ENCODE measurements at places on chromosomes 6 and 20.
A peak's percentile ranks its signal among the peaks of the same experiment; 100 is the strongest.

DNA sequence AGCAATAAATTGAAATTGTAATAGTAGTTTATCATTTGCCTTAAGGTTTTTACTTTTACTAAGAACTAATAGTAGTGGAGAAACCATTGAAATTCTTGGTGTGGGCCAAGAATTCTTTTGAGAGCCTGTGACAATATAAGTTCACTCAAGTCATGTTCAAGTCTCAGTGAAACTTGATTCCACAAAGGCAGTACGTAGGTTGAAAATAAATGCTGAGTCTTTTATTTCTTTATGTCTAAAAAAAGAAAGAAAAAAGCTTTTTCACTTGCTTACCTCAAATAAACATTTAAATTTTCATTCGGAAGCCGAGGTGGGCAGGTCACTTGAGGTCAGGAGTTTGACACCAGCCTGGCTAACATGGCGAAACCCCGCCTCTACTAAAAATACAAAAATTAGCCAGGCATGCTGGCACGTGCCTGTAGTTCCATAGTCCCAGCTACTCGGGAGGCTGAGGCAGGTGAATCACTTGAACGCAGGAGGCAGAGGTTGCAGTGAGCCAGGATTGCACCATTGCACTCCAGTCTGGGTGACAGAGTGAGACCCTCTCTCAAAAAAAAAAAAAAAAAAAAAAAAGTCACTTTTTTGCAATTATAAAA lies 57.8 kb upstream of the NELFCD start:
- no peak for DNase-seq

- DNase-seq, result no peak
Measured at GRCh38 chr6:109342506-109342905, 39.8 kb downstream of the CD164 start.

DNA sequence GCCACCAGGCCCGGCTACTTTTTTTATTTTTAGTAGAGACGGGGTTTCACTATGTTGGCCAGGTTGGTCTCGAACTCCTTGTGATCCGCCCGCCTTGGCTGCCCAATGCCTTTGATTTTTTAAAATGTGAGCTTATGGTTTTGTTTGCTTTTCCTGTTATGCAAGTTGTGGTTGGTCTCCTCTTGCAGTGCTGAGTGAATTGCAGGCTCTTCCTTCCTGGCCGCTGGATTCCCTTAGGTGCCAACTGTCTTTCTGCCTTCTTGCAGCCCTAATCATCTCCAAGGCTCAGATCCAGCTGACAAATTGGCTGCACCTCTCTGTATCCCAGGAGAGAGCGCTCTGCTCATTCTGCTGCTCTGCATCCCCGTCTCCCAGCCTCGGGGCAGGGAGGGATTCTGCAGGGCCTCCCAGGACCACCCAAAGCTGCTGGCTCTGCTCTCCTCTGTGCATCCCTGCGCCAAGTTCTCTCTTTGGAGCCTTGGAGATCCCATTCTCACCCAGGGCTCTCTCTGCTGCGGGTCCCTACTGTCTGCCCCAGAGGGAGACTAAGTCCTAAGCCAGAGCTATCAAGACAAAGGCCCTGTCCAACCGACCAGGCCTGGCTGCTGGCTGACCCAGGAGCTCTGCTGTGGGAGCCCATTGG lies 14.1 kb upstream of the EMILIN3 start:
- DNase-seq, result no peak

GRCh38 chr6:138374230-138374629 lies 3.5 kb upstream of the SMIM28 start:
- DNase-seq, result no peak

DNA sequence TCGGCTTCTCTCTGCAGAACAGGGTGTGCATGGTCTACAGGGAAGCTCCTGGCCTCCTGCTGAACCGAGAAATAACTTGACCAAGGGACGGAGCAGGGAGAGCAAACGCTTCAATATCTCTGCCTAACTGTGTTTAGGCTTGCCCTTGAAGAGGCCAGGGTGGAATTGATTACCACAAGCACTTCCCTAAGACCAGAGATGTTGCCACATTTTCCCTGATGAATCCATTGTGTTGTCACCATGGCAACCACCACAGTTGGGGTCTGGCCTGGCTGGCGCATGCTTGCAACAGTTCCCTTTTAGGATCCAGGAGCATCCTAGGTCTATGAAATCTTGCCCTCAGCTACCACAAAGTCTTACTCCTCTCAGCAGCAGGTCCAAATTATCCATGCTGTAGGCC lies 213.5 kb upstream of the SULF2 start:
- DNase-seq, result no peak

GRCh38 chr20:39381595-39381994 lies 419.5 kb downstream of the DHX35 start:
- DNase-seq, result no peak

DNA sequence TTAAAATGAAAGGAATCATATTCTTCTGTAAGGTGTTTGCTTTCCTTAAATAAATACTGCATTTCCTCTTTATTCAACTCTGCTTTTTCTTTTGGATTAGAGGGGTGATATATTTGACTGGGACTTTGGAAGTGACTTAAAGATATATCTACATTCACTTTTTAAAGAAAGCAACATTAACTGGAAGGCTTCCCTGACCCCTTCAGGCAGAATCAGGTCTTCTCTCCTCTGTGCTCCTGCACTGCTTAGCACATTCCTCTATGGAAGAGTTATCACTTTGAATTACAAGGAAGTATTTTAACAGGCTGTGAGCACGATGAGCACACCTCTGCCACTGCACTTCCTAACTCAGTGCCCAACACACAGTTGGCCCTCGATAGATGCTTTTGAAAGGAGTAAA lies 59.2 kb upstream of the POU3F2 start:
- no peak for DNase-seq

DNA sequence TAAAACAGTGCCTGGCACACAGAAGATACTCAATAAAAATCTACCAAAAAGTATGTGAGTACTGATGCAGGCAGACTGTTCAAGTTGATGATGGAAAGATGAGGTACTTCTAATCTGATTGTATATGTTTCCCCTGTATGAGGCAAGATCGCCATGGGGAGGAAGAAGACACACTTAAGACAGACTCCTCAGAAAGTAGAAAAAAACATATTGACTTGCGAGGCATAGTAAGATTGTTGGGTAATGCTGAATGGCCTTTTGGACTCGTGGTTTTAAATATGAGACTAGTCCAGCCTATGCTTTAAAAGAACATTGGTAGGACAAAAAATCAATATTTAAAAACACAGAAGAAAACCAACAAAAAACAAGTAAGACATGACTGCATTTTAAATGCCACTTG lies 72.6 kb downstream of the SHPRH start:
- no peak for DNase-seq

GRCh38 chr20:22688485-22688884 lies 104.1 kb upstream of the FOXA2 start:
- no peak for DNase-seq

GRCh38 chr20:31543966-31544598 lies 29.8 kb downstream of the HM13 start:
- no peak for DNase-seq

DNA sequence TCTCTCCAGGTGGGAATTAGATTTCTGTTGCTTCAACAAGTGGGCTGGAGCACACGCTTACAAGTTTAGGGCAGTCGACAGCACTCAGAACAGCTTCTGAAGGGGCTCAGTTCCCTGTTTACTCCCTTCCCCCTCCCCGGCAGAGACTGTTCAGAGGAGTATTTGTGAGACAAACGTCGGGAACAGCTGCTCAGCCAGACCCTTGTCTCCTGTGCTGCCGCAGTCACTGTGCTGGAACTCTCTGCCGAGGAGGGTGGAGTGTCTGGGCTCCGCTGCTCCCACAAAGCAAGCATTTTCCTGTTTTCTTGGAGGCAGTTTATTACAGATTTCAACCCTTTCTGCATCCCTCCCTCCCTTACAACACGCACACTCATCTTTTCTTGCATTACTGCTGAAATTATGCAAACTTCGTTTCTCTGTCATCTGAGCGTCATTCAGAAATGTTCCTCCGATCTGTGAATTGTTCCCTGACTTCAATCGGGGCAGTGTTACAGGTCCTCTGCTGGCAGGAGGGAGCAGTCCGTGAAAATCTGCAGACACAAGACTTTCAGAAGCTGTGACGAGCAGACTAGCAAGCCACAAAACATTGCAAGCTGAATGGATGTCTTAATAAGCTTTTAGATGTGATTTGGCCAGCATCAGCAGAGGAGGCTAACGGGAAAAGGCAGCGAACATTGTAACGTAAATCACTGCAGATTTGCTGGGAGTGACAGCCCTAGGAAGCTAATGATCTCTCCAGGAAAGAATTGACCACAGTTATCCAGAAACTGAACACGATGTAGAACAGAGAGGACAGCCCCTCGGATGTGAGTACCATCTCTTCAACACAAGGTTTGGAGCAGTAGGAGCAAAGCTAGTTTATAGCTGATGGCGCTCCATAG lies 76.2 kb downstream of the LYRM2 start:
- DNase-seq, result no peak

DNA sequence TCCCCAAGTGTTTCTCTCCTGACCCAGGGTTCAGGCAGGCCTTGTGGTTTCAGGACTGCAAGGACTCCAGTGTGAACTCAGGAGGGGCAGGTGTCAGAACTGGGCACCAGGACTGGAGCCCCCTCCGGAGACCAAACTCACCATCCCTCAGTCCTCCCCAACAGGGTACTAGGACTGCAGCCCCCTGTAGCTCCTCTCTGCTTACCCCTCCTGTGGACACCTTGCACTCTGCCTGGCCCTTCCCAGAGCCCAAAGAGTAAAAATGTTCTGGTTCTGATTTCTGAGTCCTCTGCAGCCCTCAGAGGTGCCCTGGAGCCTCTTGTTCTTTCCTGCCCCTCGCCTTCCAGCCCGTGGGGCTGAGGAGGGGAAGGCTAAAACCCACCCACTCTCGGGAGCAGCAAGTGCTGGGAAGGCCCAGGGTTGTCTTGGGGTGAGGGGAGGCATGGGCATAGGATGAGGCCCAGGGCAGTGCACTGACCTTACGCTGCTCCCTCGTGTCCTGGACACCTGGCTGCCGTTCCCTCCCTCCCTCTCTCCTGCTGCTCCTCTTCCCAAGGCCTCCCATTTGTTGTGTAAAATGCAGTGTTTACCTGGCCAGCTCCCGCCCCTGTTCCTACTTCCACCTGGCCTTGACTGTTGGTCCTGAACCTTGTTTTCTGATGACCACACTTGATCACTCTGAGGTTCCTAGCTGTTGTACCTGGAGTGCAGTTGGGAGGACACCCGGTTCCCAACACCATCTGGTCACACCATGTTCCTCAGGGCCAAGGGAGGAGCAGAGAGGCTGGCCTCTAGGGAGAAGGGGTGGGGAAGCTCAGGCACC lies 9.9 kb downstream of the CNPY3 start:
- no peak for DNase-seq

- DNase-seq, result no peak
Measured at GRCh38 chr6:150252714-150253444, 110.0 kb downstream of the PPP1R14C start.

DNA sequence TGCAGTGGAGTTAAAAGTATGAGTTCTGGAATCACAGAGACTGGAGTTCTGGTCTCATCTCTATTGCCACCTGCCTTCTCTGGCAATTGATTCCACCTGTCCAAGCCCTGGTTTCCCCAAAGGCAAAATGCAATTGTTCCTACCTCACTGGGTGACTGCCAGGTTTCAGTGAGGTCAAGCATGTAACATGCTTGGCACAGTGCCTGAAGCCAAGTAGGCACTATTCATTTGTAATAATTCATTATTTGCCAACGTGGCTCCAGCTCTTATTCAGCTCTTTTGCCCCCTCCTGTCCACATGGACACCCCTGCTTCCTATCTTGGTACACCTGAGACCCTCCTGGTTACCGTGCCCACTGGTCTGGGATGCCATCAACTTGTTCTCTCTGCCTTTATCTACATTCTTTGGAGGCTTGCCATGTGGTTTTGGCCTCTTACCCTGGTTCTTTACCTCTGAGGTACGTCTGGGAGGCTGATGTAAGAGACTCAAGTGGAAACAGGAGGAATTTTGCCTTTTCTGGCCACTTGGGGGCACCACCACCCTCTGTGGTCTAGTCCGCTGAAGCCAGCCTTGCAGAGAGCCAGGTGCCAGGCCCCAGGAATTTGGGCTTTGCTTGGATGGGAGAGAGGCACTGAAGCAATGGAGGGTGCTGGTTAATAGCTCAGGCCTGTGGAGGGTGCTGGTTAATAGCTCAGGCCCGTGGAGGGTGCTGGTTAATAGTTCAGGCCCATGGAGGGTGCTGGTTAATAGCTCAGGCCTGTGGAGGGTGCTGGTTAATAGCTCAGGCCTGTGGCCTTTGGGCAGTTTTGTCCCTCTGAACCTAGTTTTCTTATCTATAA lies 1.7 kb downstream of the KCNK15 start:
- DNase-seq, result peak; percentile 73

GRCh38 chr6:111536910-111537527 lies 54.0 kb upstream of the REV3L start:
- no peak for DNase-seq

GRCh38 chr6:2655844-2656433 lies 94.8 kb downstream of the MYLK4 start:
- DNase-seq, result no peak

DNA sequence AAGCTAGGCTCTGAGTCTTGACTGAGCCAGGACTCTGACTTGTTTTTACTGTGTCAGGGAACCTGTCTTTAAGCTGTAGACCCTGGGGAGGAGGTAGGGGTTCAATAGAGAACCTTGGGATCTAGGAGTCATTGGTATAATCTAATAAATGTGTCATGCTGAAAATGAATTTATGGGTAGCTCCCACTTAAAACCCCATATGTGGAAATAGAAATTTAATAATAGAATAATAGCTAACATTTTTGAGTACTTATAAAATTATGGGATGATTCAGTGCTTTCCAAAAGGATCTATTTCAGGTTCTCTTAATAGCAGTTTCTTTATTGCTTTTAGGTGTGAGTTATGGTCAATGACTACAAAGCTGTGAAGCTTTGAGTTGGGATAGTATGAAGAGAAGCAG lies 41.7 kb downstream of the CTNNBL1 start:
- no peak for DNase-seq

- no peak for DNase-seq
Measured at GRCh38 chr20:61982951-61983315, 82.7 kb downstream of the TAF4 start.

DNA sequence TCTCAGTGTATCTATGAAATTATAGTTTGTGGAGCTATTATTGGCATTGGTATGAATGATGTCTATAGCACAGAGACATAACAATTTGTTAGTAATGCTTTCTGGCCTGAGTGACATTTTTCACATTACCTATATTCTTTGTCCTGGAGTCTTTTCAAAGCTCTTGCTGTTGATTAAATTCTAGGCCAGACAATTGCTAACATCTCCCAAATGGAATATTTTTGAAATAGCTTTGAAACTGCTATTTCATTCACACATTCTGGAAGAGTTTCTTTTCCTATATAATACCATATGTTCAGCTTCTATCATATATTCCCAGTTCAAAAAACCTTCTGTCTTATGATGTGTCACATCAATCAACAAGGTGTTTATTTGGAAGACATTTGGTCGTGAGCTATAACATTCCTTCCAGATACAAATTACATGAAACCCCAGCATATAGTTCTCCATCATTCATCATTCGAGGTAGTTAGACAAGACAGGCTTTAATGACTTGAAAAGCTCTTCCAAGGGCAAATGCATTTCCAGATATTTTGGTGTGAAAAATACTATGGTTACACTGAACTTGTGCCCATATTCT lies 452.8 kb downstream of the KHDRBS2 start:
- DNase-seq, result no peak

All from stimulated activated CD4-positive, alpha-beta T cell treated with anti-CD3 and anti-CD28 coated beads, TNF-alpha, amount 100 ng/mL, for 24 hours (primary cell).